Naive B cell (primary cell): ENCODE measurements at places on chromosomes 13 and 19.

GRCh38 chr19:5191091-5191490, 149.5 kb downstream of the PTPRS start:
- DNase-seq, result no peak

DNA sequence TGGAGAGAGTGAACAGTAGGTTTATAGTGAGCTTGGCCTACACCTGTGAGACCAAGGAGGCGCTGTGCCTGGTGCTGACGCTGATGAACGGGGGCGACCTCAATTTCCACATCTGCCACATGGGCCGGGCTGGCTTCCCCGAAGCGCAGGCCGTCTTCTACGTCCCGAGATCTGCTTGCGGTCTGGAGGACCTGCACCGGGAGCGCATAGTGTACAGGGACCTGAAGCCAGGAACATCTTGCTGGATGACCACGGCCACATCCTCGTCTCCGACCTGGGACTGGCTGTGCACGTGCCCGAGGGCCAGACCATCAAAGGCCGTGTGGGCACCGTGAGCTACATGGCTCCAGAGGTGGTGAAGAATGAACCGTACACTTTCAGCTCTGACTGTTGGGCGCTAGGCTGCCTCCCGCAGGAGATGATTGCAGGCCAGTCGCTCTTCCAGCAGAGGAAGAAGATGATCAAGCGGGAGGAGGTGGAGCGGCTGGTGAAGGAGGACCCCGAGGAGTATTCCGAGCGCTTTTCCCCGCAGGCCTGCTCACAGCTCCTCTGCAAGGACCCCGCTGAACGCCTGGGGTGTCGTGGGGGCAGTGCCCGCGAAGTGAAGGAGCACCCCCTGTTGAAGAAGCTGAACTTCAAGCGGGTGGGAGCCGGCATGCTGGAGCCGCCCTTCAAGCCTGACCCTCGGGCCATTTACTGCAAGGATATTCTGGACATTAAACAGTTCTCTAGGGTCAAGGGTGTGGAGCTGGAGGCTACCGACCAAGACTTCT, 139.0 kb downstream of the ZDHHC20 start:
- no peak for DNase-seq

DNA sequence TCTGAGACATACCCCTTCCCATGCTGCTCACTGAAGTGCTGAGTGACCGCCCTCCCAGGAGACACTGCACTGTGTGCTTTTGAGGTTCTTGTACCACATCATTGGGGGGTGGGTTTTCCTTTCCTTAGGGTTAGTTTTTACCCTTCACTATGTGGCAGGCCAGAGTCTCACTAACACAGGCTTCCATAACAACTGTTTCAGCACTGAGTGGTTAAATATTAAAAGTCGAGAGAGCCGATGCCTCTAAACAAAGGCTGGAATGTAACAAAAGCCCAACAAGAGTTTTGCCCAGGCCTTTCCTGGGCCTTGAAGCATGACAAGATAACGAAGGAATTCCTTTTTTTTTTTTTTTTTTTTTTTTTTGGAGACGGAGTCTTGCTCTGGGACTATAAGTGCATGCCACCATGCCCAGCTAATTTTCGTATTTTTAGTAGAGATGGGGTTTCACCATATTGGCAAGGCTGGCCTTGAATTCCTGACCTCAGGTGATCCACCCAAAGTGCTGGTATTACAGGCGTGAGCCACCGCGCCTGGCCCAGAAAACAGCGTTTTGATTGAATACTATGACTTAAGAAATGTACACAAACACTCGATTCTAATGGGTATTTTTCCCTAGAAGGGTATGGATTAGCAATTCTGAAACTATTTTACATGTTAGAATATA, 46.5 kb downstream of the ZNF823 start:
- no peak for DNase-seq

DNA sequence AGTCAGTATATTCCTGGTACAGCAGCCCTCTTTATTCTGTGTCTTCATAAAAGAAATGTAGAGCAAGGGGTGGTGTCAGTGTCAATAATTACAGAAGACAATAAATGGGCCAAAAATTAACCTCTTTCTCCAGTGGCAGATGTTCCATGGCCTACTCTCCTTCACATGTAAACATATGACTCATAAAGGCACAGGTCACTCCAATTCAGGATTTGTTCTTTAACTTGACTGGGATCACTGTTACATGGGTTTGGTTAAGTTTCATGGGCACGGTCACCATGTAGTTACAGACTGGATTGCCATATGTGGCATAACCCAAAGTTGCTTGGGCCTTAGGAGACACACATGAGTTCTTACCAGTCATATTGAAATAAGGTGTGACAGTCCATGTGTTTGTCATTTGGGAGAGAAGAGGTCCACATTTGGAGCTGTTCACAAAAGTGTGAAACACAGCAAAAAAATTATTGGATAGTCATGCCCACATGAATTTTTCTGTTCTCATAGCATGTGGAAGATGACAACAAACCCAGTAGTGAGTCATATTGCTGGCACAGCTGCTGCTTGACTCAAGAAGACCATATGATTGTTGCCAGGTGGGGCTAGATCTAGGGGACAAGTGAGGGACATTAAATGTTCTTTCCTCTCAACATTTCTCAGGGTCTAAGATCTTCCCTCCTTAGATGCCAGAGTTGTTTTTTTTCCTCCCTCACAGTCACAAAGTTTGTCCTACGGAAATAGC, 68.1 kb upstream of the HTR2A start:
- DNase-seq, result no peak
